ENCODE measurements at places on chromosomes 11 and 22.

DNA sequence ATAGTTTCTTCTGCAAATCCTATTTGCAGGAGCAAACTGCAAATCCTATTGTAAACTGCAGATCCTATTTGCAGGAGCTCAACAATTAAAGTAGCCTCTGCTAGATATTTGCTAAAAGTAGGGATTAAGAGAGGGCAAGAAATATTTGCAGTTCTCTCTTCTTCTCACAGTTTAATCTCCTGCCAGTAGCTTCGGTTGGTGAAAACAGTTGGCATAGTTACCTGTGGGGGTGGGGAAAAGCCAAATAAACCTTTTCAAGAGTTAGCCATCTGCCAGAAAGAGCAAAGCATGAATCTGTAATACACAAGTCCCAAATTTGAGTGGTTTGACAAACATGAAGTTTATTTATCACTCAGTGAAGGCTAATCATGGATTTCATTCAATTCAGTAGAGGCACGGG, 942.5 kb downstream of the JRKL start:
- no peak for DNase-seq

- DNase-seq: no peak
These were observed 6.1 kb upstream of the A4GALT start for GRCh38 chr22:42726811-42727210.

DNA sequence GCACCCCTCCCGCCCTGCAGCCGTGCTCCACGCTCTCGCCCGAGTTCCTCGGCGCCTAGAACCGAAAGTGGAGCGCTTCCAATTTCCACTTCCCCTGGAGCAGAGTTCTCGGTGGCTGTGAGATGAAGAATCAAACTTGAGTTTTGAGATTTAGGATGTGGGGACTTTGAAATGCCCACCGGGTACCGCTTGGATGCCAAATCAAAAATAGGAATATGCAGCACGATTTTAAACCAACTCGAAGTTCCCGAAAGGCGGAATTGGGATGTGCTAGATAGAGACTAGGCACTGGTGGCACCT, 569 bp downstream of the POLA2 start:
- DNase-seq: no peak

DNA sequence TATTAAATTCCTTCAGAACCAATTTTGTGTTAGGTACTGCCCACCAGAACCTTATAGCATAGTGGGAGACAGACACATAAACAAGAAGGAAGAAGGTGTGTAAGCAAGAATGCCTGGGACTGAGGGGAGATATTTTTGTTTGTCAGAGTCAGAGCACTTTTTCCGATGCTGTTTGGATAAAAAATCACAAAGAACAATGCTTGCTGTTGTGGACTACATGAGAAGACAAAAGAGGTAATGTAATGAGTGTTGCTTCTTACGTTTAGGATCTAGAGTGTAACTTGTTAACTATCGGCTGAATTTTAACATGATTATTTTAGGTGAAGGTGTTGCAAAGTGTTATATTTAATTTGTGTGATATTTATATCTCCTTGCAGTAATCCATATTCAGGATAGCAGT, 84.9 kb downstream of the ATM start:
- no peak for DNase-seq

GRCh38 chr22:23906641-23907040, 12.5 kb downstream of the MIF start:
- no peak for DNase-seq

- DNase-seq: no peak
These were observed 1083.1 kb downstream of the LRRC4C start for GRCh38 chr11:40376331-40376730.
